ENCODE measurements at places on chromosomes 11 and 22.
A peak's percentile ranks its signal among the peaks of the same experiment; 100 is the strongest.

GRCh38 chr22:24503137-24503842 lies 8.2 kb downstream of the UPB1 start:
- no peaks in the 10 kb centered on the region for H3K27me3 ChIP-seq
- H3K36me3 ChIP-seq, result no peaks in the 10 kb centered on the region
- H3K27ac ChIP-seq, result no peak overlapping the region

DNA sequence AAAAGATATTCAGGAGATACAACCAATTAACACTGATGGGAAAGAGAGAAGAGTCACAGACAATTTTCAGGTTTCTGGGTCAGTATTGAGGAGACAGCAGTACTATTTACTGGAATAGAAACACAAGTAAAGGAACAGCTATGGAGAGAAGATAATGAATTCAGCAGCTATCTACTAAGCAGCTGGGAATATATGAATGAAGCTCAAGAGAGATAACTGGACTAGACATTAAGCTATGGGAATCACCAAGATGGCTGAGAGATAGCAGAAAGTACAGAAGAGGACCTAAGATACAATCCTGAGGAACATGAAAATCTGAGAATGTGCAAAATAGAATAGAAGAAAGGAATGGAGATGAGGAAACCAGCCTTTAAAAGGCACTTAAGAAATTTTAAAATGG lies 15.9 kb downstream of the ALG9 start:
- no peaks in the 10 kb centered on the region for H3K27me3 ChIP-seq
- DNase-seq, result no peak
- peaks cover 23% of the 10 kb centered on the region for H3K36me3 ChIP-seq
- no peaks in the 10 kb centered on the region for H3K4me1 ChIP-seq
- no peak overlapping the region for H3K4me3 ChIP-seq

DNA sequence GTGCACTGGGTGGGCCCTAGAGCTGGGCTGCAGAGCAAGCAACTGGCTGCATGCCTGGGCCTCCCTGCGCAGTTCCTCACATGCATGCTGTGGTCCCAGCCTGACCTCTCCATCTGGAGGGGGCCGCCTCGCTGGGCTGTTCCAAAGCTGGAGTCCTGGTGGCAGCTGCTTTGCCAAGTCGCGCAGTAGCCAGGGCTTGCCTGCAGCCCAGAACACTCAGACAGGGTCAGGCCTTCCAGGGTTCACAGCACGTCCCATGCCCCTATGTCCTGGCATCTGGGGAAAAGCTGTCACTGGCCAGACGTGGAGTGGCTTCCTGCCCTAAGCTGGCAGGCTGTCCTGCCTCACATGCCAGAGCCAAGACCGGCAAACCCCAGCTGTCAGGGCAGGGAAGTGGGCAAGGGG lies 16.5 kb upstream of the CDC42EP2 start:
- peaks cover 20% of the 10 kb centered on the region for H3K36me3 ChIP-seq
- no peak overlapping the region for H3K4me3 ChIP-seq
- DNase-seq, result no peak
- H3K4me1 ChIP-seq, result no peaks in the 10 kb centered on the region
- no peak overlapping the region for H3K27ac ChIP-seq
- no peaks in the 10 kb centered on the region for H3K27me3 ChIP-seq

GRCh38 chr11:92793189-92793588 lies 176.3 kb upstream of the MTNR1B start:
- H3K27ac ChIP-seq, result no peak overlapping the region
- H3K4me3 ChIP-seq, result no peak overlapping the region
- DNase-seq, result no peak
- H3K4me1 ChIP-seq, result no peaks in the 10 kb centered on the region
- H3K27me3 ChIP-seq, result no peaks in the 10 kb centered on the region

DNA sequence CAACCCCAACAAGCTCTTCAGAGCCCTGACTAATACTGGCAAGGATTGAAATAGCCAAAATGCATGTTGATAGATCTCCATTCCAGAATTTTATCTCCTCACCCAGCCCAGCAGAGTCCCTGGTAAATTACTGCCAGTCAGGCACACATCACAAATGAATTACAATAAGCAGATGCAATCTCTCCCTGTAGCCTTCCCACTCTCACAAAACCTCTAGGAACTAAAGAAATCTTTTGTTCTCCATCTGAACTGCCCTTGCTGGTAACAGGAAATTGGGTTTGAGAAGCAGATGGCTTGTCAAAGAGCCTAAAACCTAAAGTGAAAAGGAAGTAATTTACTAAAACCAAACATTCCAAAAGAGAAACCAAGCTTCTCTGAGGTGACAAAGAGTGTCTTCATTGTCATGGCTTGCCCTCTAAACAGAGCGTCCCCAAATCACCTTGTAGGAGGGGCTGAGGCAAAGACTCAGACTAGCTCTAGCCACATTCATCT lies 59.5 kb downstream of the FAM168A start:
- H3K36me3 ChIP-seq, result no peaks in the 10 kb centered on the region
- no peaks in the 10 kb centered on the region for H3K27me3 ChIP-seq
- peaks cover 18% of the 10 kb centered on the region for H3K4me1 ChIP-seq
- peak; percentile 5 for DNase-seq
- H3K4me3 ChIP-seq, result no peak overlapping the region

DNA sequence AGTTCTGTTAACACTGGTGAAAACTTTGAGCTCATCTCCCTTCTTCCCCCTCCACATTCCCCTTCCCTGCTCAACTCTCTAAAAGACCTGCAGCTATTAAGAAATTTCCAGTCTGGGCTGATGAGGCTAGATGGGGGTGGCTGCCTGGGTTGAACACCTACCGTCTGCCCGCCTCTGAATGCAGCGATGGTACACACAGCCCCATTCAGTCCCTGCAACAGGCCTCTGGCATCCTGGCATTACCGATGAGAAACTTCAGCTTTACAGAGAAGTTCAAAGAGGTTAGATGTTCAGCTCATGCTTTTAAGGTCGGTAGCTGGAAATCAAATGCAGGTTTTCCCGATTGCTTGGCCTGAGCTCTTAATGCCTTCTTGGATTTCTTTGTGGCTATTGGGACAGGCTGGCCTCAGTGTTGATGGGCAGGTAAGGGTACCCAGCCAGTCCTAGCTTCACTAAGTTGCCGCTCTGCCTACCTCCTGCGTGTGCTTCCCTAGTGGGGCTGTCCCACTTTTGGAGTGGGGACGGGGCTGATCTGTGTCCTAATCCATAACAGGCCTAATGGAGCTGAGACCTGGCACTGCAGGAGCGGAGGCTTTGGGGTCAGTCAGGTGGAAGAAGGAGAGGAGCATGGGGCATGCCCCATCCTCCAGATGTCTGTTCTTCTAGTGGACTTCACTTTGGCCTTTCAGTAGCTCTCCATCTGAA lies 49.1 kb downstream of the ZBTB16 start:
- peaks cover 21% of the 10 kb centered on the region for H3K4me1 ChIP-seq
- H3K27me3 ChIP-seq, result peaks cover 3% of the 10 kb centered on the region
- H3K36me3 ChIP-seq, result no peaks in the 10 kb centered on the region

DNA sequence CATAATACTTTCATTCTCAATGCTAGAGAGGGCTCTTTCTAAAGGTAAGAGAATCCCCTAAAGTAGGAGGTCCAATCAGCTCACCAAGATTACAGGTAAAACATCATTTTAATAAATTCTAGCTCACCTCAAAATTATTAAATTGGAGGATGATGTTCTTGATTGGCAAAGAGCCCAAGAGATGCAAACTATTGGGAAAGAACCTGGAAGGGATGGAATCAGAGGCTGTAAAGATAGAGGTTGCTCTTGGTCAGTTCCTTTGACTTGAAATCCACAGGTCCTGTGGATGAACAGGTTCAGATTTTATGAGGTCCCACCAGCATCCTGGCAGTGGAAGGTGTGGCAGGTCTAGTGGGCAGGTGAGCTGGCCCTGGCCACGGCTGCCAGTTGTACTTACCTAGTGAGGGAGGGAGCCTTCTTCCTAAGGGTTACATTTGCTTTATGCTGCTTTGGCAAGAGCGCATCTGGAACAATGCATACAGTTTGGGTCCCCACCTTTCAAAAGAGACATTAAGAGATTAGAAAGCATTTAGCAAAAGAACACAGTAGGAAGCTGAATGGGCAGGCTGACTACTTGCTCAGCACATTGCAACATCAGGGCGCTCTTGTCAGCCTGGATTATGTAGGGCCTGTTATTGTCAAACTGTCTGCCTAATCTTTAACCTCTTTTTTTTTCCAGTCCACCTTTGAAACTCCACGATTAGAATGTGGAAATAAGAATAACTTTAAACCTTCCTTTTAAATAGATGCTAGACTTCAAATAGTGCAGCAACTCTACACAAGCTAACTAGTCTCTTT lies 97.0 kb downstream of the RDX start:
- no peaks in the 10 kb centered on the region for H3K27me3 ChIP-seq
- DNase-seq, result no peak
- no peaks in the 10 kb centered on the region for H3K36me3 ChIP-seq
- H3K27ac ChIP-seq, result no peak overlapping the region
- no peak overlapping the region for H3K4me3 ChIP-seq
- no peaks in the 10 kb centered on the region for H3K4me1 ChIP-seq

GRCh38 chr11:79439886-79440570 lies 802 bp downstream of the TENM4 start:
- H3K27ac ChIP-seq, result no peak overlapping the region
- no peak overlapping the region for H3K4me3 ChIP-seq
- no peak for DNase-seq
- no peaks in the 10 kb centered on the region for H3K4me1 ChIP-seq

DNA sequence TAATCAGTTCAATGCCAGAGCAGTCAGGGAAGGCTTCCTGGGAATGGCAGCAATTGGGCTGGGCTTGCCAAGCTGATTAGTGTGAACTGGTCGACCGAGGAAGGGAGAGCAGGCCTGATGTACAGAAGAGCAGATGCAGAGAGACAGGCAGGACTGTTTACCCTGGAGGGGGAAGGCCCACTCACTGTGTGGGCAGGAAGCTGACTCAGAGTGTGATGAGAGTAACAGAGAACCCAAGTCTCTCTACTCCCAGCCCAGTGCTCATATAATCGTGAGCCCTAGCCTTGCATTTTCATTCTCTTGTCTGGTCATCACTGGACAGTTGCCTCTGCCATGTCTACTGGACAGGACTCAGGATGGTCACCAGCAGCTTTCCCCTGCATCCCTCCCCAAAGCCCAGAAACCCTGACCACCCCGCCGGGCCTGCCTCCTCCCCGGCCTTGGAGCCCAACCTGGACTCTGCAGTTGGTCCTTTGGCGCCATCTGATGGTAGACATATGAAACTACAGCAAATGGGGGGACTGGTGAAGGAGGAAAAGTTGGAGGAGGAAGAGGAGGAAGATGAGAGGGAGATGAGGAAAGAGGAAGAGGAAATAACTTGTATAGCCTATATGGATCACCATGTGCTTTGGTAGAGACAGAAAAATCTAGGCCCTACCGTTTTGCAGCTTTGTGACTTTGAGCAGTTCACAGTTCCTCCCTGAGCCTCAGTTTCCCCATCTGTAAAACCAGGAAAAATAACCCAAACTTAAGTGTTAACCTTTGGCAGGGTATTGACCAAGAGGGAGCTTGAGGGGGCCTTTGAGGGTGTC lies 43.4 kb upstream of the PRDM11 start:
- H3K27ac ChIP-seq, result no peak overlapping the region
- DNase-seq, result peak; percentile 84
- H3K27me3 ChIP-seq, result no peaks in the 10 kb centered on the region

DNA sequence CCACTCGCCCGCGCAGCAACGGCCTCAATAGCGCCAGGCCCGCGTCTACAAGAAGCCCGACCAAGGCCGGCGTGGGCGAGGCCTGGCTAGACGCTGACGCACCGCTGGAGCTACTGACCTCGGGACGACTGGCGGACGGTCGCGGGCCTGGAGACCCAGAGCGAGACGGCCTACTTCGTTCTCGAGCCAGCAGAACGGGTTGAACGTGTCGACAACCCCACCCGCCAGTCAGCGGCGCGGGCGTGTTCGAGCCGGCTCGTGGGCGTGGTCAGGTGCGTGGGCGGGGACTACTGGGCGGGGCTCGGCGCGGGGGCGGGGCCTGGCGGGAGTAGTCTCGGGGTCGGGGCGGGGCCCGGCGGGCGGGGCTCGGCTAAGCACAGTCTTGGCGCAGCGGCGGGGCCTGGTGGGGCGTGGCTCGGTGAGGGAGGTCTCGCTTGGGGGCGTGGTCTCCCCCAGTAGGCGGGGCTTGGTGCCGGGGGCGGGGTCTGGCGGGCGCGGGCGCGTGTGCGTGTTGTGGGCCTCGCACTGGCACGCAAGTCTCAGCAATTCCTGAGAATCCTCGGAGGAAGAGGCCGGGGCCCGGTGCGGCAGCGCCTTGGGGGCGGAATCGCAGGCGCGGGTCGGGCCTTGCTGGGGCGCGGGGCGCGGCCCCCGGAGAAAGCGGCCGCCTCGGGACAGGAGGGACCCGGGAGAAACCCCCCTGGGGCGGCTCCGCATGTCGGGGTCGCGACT lies at the start of gene RNH1:
RNH1 (minus strand) TSS at position 248 of the 732 bp plus-strand sequence. CDS start 5,080 bp downstream, outside the sequence.
- no peaks in the 10 kb centered on the region for H3K27me3 ChIP-seq
- peak; percentile 98 for DNase-seq
- H3K4me1 ChIP-seq, result peaks cover 31% of the 10 kb centered on the region
- H3K36me3 ChIP-seq, result peaks cover 5% of the 10 kb centered on the region
- H3K4me3 ChIP-seq, result peak within 1 kb of the TSS; percentile 95

DNA sequence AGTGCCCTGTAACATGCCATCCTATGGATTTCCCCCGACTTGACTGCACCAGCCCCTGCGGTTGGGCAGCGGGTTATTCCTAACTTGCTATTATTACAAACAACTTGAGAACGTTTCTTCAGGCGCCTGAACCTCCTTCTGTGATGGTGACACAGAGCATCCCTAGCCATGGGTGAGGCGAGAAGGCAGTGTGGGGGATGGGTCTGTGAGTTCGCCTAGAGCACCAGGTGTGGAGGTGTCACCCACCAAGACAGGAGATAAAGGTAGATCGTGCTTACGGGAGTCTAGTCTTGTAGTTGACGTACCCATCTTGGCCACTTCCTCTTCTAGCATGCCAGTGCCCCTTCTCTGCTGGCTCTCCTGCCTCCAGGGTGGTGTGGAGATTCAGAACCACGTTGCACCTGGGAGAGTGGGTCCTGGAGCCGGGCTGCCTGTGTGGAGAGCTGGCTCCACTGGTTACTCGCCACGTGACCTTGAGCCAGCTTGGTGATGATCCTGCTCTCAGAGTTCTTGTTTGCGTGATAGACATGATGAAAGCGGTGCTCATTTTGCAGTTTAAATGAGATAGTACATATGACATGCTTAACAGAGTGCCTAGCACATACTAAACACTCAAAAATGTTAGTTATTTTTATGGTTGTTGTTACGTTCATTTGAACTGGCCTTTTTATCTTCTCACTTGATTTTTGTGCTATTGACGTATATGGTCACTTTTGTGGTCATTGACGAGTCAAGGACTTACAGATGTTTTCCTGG lies 37.8 kb downstream of the TBC1D22A start:
- no peak overlapping the region for H3K27ac ChIP-seq
- peaks cover 15% of the 10 kb centered on the region for H3K4me1 ChIP-seq
- H3K36me3 ChIP-seq, result peaks cover 26% of the 10 kb centered on the region
- DNase-seq, result no peak

All from CD8-positive, alpha-beta memory T cell (primary cell).